ENCODE measurements at places on chromosomes 5 and 9.

DNA sequence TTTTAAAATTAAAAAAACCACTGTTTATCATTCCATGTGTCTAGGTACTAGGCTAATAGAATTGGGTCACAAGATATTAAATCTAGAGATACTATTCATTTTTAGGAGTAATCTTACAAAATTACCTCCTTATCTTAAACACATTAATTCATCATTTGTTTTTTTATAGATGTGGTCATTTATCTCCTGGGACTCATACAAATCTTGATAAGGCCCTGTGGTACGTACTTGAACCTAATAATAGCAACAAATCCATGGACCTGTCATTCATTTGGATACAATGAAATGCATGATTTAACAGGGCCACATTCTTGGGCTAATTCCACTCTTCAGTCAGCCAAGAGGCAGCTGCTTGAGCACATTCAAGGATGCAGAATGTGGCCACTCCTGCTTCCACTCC lies 66.4 kb upstream of the MARCHF11 start:
- DNase-seq: no peak

DNA sequence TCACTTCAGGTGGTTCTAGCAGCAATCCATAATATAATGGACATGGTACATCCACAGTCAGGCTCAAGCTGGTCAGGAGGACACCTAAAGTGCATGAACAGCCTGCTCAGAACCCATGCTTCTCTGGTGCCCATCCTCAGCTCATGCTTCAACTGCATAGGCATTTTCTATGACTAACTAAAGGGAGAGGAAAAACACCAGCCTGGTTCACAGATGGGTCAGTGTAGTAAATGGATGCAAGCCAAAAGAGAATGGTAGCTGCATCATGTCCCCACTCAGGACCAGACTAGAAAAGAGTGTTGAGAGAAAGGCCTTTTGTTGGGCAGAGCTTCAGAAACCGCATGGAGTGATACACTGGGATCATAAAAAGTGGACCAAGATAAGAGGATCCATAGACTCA lies 556.6 kb downstream of the TLE1 start:
- no peak for DNase-seq

GRCh38 chr9:90793729-90794128 lies 7.9 kb upstream of the SYK start:
- DNase-seq: no peak

- no peak for DNase-seq
Measured at GRCh38 chr9:38393128-38393796, 760 bp downstream of the ALDH1B1 start.

DNA sequence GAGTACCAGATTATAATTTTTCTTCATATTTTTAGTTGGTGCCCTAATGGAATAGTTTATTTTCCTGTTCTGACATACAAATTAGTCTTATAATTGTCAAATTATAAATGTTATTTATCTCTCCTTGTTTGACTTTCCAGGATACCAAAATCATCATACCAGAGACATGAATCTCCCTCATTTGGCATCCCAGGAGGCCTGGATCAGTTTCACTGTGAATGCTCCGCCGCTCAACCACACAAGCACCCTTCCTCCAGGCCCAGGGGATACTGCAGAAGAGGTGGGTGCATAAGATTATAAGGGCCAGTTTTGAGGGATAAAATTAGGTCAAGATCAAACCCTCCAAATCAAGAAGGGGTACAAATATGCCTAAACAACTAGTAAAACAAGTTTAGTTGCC lies 1229.3 kb downstream of the CDH12 start:
- no peak for DNase-seq

GRCh38 chr5:78760770-78761169 lies 112.2 kb upstream of the LHFPL2 start:
- no peak for DNase-seq

DNA sequence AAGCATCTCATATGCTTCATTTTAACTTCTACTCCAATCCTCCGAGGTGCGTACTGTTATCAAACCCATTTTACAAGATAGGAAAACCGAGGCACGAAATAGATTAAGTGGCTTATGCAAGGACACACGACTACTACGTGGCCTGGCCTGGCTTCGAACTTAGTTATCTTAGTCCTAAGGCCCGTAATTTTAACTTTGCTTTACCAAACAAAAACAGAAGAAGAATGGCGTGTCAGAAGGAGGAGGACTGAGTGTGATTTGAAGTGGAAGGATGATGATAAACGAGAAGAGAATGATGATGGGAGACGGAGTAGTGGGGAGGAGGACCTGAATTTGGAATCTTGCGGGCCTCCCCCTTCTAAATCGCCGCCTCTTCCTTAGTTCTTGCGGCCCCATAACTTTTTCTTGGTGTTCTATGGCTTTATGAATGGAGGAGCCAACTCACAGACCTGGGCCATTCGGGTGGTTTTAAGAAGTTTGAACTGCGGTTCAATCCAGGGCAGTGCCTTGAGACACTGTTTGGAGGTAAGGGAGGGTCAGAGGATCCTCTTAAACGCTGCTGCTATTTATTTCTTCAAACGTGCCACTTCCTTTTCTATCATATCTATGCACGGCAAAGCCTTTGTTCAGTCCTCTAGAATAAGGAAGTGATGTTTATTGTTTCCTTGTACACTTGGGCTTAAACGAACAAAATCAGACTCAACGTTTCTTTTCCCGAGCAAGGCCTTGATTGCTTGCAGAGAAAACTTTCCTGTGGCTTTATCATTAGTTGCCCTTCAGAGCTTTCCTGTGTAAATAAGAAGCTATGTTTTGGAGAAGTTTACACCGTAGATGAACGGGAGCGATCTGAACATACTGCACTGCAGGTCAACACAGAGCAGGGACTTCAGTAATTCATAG lies 795 bp downstream of the CNOT8 start:
- DNase-seq: no peak

DNA sequence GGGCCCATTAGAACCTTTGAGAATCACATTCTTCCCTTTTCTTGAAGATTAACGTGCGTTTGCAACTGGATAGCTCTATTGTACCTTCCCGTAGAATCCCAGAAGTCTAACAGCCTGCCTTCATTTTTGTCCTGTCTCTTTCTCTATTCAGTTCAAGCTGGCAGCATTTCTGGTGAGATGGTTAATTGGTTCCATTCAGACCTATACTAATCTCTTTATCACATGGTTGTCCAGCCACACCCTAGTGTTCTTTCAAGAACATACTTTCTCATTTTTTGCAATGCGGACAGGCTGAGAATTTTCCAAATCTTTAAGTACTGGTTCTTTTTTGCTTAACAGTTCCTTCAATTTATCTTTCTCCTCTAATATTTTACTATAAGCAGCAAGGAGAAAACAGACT lies 26.0 kb downstream of the NUTM2F start:
- no peak for DNase-seq

DNA sequence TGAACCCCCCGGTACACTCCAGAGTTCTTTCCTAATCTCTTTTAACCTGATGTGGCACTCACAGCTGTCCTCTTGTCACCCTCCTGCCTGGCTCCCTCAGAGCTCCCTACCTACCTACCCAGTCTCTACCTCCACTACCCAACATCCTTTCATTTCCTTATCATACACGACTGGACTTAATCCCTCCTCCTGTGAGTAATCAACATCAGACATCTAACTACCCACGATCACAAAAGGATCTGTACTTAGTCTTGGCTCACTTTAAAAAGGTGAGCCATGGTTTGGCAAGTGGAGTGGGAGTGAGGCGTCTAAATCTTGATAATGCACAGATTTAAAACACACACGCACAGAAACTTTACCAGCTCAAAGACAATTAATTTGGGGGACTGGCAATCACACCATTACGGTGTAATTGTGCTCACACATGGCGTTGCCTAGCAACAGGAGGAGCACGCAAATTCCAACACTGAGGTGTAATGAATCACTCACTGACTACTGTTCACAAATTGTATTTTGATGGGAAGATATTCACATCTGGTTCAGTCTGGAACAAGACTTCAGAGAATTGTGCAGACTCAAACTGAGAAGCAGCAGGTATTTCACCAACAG lies 235.9 kb downstream of the EPB41L4A start:
- DNase-seq: no peak

DNA sequence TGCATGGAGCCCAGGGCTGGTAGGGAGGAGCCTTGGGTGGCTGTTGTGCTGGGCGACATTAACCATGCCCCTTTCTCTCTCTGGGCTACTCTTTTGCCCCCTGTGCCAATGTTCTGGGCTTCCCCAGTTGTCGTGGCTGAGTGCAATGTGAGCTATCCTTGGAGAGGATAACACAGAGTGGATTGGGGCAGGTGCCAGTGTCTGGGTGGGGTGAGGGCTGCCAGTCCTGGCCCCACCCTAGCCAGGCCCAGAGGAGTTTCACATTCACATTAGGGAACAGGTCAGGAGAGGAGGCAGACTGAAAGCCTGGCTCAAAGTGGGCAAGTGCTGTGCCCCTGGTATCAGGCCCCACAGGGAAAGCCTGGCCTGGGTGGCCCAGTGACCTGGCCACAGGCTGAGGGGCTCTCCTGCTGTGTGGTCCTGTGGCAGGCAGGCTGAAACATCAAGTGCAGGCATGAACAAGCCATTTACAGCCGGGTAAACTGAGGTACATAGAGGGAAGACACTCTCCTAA lies 7.5 kb upstream of the NDST1 start:
- no peak for DNase-seq

GRCh38 chr9:127805620-127806019 lies 2.9 kb downstream of the FPGS start:
- no peak for DNase-seq

DNA sequence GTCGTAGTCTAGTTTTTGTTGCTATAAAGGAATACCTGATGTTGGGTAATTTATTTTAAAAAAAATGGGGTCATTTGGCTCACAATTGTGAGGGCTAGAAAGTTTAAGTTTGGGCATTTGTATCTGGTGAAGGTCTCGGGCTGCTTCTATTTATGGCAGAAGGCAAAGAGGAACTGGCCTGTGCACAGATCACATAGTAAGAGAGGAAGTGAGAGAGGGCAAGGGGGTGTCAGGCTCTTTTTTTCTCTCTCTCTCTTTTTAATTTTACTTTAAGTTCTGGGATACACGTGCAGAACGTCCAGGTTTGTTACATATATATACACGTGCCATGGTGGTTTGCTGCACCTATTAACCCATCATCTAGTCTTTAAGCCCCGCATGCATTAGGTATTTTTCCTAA lies 453.3 kb downstream of the DIRAS2 start:
- no peak for DNase-seq

DNA sequence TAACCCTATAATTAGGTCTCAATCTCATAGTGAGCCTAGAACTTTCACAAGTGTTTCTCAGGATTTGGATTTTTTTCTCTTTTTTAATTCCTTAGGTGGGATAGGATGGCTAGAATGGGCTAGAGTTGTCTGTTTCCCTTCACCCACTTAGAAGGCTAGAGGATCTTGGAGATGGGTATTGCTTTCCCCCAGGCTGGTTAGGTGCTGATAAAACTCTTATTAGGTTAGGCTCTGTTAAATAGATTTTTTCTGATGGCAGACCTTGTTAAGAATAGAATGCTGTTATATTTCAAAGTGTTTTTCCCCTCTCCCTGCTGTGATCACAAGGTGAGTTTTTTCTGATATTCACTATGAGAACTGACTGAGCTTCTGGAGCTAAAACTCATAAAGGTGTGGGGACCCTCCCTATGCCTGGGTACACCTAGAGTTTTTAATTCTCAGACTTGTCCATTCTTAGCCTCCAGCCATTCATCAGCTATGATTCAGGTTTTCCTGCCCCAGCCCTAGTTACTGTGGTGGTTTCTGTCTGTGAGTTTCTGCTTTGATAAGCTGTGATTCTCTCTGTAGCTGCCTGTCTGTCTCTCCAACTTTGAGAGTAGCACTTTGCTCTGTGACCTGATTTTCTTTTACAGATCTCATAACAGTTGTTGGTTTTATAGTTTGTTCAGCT lies 132.4 kb downstream of the HACD4 start:
- DNase-seq: no peak

GRCh38 chr5:155052532-155052931 lies 39.0 kb downstream of the KIF4B start:
- DNase-seq: no peak

DNA sequence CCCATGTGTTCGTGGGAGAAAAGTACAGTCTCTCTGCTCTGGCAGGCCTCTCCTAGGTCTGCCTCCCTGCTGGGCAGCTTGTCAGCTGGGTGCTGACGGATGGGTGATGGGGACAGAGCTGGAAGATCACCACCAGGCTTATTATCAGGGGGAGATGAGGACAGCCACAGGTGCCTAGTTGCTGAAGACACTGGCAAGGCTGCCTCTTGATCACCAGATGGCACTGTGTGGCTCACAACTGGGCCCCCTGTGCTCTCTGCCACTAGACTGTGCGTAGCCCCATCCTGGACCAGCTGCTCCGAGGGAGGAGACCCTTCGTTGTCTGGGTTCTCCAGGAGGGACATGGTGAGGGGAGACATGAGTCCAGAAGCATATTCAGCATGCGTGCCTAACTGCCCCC lies 73.0 kb downstream of the KIF24 start:
- no peak for DNase-seq

DNA sequence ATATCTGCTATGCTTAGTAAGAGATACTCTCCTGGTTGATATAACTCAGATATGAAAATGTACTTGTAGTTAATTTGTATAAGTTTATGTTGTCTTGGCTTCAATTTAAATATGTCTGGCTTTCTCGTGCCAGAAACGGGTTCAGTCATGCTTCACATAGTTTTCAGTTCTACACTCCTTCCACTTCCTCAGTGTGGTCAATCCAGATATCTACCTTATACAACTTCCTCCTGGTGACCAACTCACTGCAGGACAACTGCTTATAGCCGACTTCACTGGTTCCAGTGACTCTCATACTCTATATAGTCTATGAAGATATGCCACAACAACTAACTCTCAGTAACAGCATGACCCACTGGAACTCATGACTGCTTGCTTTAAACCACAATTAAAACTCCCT lies 690.4 kb downstream of the SLCO4C1 start:
- no peak for DNase-seq

GRCh38 chr9:136445799-136446198 lies 6.2 kb upstream of the INPP5E start:
- DNase-seq: no peak

DNA sequence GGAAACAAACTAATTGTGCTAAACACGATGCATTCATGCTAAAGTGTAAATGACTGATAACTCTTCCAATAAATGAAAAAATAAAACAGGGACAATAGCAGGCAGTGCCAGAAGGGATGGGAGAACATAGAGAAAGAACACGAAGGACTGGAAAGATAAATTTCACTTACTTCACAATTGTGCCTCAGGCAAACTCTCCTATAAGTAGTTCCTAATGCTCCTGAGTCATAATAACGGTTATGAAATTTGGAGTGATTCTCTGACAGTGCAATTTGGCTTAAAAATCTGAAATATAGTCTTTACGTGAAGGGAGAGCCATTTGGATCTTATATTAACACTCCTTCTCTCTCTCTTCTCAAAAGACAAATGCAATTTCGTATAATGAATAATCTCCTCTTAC lies 2218.5 kb downstream of the MAT2B start:
- no peak for DNase-seq

GRCh38 chr5:181241393-181241975 lies 2.2 kb downstream of the RACK1 start:
- DNase-seq: no peak

GRCh38 chr9:71944754-71945375 lies 33.4 kb downstream of the C9orf85 start:
- DNase-seq: no peak

- DNase-seq: no peak
Measured at GRCh38 chr5:163478126-163478981, 17.9 kb downstream of the HMMR start.

GRCh38 chr9:96884443-96884842 lies 30.1 kb upstream of the ZNF782 start:
- DNase-seq: no peak

- DNase-seq: no peak
Measured at GRCh38 chr9:11319538-11319937, 706.7 kb upstream of the PTPRD start.

GRCh38 chr9:18393340-18394130 lies 80.4 kb upstream of the ADAMTSL1 start:
- no peak for DNase-seq

Data from stimulated activated CD8-positive, alpha-beta memory T cell treated with anti-CD3 and anti-CD28 coated beads, Interleukin-4, amount 100 ng/mL, for 4 hours (primary cell).